ENCODE measurements at places on chromosomes 11 and 22. TPM values are rescaled to one million over a fixed set of nuclear protein-coding genes. Genes with fewer than 3 reads are reported as not detected.

GRCh38 chr11:2826679-2827056, 58.9 kb downstream of the CDKN1C start:
- no peak for DNase-seq

- no peak for DNase-seq
Measured at GRCh38 chr11:73414977-73415651, 38.9 kb downstream of the RELT start.

DNA sequence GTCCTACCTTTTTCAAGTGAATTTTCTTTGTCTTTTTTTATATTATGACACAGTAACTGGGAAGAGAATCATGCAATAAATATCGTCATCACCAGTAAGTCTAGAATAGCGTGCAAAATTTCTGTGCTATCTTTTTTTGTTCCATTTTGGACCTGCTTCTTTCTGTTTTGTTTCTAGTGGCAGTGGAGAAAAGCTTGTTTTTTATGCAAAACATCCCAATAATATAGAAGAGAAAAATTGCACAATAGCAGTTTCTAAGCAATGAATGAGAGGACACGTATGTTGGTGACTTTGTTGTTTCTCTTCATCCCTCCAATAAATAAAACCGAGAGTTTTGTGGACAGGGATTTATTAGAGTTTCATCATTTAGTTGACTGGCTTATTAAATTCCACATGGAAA, 10.3 kb downstream of the GRK3 start:
- DNase-seq: no peak

GRCh38 chr11:93729129-93729616, 12.1 kb downstream of the TAF1D start:
- DNase-seq: no peak

Gene OR10W1
- not detected for total RNA-seq

Data from activated CD8-positive, alpha-beta T cell treated with anti-CD3 and anti-CD28 coated beads, Interleukin-2, amount 10 ng/mL, durations not matched to agents 7 days and 5 days (primary cell).